NCI-H187 treated with DMSO at 0.1 percent for 48 hours (cell line): ENCODE measurements at places on chromosomes 1 and 21.

GRCh38 chr1:150761801-150762200 lies 3.8 kb downstream of the CTSS start:
- DNase-seq = no peak

DNA sequence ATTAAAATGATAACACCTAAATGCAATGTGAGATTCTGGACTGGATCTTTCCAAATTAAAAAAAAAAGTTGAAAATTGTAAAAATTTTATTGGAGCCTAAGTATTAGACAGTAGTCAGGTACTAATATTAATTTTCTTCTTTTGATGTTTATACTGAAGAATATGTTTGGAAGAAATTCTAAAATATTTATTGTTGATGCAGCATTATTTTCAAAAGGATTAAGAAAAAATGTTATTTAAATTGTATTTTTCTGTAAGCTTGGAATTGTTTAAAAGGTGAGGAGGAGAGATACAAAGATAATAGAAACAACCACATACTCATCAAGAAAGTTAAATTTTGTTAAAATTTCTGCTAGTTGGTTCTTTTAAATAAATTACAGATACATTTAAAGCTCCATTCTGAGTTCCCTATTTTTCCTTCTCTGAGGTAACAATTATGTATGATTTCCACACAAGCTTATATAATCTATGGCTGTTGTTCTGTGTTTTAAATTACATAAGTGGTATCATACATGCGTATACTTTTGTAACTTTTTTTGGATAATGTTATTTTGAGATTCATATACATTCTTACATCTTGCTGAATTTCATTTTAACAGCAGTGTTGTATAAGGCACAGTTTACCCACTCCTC lies 180.3 kb upstream of the RGS18 start:
- DNase-seq = no peak

GRCh38 chr1:88552226-88552625 lies 131.8 kb upstream of the PKN2 start:
- DNase-seq = no peak

DNA sequence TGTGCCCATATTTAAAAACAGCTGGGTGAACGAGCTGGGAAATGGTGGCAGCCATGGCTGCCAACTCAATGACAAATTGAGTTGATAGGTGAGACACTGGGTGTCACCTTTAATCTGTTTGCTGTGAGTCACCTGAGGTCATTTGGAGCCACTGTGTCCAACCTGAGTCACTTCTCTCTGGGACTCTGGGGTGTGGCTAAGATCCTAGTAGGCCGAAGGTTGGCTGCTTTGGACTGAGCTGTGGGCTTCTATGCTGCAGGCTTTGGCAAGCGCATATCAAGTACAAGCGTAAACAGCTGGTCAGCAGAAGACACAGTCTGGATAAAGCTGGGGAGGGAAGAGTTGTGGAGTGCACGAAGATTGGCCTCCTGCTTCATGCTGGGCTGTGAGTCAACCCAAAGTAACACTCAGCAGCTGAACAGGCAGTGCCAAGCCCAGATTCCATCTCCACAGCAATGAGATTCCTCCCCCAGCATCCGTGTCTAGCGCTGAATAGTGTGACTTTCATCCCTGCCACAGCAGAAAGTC lies 24.0 kb downstream of the TEX35 start:
- no peak for DNase-seq

DNA sequence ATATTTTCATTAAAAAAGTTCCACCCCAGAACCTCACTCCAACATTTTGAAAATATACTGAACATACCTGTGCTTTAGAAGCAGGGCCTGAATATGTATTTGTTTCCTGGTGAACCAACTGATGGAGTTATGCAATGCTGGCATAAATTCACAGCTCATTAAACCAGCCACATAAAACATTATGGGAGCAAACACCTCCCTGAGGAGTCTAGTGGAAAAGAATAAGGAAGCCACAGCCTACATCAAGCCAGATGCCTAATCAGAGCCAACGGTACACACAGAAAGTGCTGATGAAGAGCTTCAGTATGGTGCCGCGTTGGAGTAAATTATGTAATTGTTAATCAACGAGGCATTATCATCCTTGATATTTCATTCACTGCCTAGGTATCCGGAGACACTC lies 199.5 kb downstream of the AJAP1 start:
- DNase-seq = no peak

GRCh38 chr1:21307210-21307609 lies 16.9 kb upstream of the ECE1 start:
- no peak for DNase-seq

- no peak for DNase-seq
Observed at GRCh38 chr21:46559291-46559983, 45.4 kb downstream of the S100B start.

DNA sequence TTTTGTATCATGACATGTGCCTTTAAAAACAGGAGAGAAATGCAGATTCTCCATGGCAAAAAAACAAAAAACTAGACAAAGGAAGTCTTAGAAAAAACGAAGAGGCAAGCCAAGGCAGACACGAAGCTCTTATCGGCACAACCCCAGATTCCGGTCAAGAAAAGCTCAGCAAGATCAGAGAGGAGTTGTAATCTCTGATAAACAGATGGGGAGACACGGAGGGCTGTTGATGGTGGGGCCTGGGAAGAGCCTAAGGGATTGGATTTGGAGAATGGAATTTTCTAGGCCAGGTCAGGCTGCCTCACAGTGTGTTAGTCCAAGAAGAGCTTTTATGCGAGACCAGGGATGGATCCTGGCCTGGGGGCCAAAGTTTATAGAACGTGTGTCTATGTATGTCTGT lies 96.2 kb upstream of the AKT3 start:
- no peak for DNase-seq

DNA sequence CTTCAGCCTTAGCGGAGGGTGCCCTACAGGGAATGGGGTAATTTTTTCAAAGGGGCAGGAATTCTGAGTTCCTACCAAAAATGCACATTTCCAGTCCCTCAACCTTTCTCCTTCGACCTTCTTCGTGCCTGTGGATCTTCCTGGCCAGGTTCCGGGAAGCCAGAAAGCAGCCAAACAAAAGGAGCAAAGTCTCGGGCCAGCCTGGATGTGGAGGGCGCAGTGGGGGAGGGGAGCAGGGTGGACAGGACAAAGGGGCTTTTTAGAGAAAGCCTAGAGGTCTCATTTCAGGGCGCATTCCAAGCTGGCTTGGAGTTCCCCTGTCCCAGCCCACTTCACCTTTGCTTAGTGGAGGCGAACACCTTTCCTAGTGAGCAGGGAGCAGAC lies 2.9 kb upstream of the INAVA start:
- no peak for DNase-seq

GRCh38 chr1:33897092-33897725 lies 33.3 kb downstream of the HMGB4 start:
- DNase-seq = no peak

- no peak for DNase-seq
Observed at GRCh38 chr1:113780374-113781146, 21.3 kb upstream of the PHTF1 start.

DNA sequence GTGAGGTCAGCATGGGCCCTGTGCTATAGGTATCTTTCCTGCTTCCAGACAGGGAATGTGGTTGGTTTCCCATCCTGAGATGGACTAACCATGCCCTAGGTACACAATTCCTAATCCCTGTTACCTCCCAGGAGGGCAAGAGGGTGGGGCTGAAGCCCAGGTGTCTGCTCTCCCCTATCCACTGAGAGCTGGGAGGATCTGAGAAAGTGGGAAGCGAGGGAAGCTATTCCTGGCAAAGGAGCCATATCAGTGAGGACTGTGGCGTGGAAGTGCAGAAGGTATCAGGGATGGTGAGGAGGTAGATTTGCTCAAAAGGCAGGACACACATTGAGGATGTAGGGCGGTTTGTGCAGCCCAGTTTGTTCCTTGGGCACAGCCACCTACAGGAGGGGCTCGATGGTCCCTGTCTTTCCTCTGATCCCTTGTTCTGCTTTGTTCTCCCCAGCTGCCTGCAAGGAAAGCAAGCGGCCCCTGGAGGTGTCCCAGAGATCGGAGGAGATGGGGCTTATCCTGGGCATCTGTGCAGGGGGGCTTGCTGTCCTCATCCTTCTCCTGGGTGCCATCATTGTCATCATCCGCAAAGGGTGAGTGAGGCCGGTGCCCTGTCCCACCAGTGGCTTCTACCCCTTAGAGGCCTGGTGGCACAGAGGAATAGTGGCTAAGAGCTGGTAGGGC lies 48.1 kb downstream of the PTPRU start:
- DNase-seq = no peak

DNA sequence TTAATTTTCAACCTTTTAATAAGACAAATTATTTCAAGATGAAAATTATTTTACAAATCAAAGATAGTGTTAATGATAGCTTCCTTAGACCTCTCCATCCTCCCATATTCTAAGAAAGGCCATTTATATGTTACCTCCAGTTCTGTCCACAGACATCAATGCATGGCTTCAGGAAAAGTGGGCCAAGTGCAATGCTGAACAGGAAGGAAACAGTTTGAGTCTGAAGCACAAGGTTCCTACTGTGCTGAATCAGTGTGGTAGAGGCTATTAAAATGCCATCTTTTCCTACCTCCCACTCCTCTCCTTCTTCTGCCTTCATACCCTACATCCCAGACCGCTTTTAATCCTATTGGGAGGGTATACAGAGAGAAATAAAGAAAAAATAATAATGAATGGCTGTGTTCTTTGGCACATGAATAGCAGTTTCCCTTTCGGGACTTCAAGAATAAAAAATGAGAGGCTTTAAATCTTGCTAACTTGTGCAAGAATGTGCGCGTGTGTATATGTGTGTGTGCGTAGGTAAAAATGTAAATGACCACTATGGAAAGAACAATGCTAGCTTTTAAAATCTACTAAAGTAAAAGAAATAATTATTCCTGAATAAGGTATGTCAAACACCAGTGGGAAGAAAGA lies 62.6 kb upstream of the C1orf105 start:
- DNase-seq = no peak

DNA sequence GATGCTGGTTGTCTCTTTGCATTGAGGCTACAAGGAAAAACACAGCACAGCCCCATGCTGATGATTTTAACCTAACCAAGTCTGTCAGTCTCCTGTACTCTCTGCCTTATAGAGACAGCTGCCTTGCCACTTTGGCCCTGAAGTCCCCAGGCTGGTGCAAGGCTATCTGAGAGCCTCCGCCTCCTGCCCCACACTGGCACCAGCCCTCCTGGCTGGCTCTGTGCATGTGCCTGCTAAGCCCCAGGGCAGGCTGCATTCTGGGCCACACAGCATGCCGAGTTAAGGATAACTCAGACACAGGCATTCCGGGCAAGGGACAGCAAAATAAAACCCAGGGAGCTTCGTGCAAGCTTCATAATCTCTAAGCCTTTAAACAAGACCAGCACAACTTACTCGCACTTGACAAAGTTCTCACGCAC lies 910 bp downstream of the RUNX1 start:
- DNase-seq = no peak

DNA sequence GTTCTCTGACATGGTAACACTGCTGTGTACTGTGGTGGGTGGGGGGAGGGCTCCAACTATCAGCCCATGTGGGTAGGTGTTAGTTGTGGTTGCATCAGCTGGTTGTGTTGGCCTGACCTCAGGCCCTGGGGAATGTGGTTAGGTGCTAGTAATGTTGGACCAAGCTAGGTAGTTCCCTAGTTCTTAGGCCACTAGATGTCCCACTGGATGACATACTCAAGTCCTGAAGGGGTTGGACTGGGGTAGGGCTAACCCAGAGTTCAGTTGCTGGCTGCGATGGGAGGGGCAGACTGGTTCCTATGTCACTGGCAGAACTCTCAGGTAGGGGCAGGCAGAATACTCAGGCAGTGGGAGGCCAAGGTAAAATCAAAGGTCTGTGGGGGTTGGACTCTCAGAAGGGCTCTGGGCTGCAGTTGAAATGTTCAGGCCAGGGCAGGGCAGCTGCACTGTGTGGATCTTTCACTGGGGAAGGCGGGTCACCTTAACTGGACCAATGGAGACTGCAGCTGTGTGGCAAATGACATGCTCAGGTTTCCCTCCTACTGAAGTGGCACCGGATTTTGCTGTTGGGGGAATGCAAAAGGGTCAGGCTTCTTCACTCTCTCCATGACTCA lies 870.7 kb downstream of the LRRIQ3 start:
- no peak for DNase-seq

GRCh38 chr1:215599418-215600074 lies 32.4 kb downstream of the KCTD3 start:
- no peak for DNase-seq

GRCh38 chr1:112557385-112557784 lies 48.6 kb downstream of the WNT2B start:
- DNase-seq = no peak

GRCh38 chr1:32500387-32501209 lies 35.7 kb downstream of the ZBTB8B start:
- peak; percentile 11 for DNase-seq

GRCh38 chr21:46662367-46662654 lies 26.8 kb downstream of the PRMT2 start:
- no peak for DNase-seq

DNA sequence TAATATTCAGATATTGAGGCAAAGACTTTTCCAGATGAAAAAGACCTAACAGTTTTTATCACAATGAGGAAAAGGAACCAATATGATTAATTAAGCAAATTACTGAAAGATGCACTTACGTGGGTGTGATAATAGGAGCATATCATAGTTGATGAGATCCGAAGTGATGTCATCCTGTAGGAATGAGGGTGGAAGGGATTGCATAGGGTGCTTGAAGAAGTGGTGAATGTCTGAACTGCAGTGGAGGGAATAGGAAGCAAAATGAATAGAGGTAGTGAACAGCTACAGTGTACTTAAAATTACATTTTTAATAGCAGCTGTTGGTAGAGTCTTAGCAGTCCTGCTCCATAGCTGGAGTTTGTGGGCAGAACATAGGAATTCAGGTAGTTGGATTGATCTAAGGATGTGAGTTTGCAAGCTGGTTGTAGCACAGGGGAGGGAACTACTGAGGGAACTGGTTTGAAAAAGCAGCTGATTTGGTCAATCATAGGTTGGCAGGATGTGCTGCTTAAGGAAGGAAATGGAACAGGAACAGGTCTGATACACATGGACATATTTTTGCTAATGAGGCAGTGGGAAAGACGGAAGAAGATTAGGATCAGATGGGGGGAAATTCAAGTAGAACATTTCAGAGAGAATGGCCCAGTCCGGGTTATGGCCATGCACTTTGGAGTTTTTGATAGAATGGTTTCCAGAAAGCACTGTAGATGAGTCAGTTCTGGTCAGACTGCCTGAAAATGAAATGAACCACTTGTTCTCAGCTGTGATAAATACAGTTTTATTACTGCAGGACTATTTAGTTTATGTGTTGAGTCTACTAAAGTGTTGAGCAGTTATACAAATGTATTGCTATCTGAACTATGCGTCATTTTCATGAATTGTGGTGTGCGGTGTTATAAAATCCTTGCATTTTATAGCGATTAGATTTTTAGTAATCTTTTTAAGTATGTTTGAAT lies 155.8 kb downstream of the RYR2 start:
- no peak for DNase-seq

- DNase-seq = no peak
Observed at GRCh38 chr1:168324745-168325425, 44.2 kb downstream of the TBX19 start.

DNA sequence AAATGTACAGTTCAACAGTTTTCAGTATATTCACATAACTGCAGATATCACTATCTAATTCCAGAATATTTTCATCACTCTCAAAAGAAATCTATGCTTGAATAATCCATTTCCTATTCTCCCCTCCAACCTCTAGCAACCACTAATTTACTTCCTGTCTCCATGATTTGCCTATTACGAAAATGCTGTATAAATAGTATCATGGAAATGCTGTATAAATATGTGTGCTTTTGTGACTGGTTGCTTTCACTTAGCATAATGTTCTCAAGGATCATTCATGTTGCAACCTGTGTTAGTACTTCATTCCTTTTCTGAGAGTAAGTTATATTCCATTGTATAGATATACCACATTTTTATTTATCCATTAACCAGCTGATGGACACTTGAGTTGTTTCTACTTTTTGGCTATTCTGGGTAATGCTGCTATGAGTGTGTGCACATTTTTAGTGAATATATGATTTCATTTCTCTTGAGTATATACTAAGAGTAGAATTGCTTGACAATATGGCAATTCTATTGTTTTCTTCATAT lies 115.6 kb downstream of the TNFSF18 start:
- no peak for DNase-seq
